ENCODE measurements at places on chromosomes 5 and 9. TPM values are rescaled to one million over a fixed set of nuclear protein-coding genes. Genes with fewer than 3 reads are reported as not detected.

DNA sequence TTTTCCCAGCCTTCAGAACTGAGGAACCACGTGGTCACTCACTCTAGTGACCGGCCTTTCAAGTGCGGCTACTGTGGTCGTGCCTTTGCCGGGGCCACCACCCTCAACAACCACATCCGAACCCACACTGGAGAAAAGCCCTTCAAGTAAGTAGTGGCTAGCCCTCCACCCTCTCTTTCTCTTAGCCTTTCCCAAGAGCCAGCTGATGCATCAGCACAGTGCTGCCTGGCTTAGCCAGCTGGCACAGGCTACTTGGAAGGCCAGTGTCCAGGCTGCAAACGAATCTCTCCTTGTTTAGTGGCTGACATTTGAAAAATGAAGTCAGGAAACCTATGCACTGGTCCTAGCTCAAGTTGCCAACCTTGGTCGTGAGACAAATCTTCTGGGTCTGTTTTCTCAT is 91.1 kb downstream of the PRDM6 start:
- H3K36me3 ChIP-seq = no peaks in the 10 kb centered on the region
- peak; percentile 55 for DNase-seq
- no peak overlapping the region for H3K27ac ChIP-seq
- no peak overlapping the region for H3K4me3 ChIP-seq

SLC34A1 gene
- not detected for total RNA-seq

- no peak overlapping the region for H3K27ac ChIP-seq
- no peak for DNase-seq
- no peaks in the 10 kb centered on the region for H3K36me3 ChIP-seq
- H3K4me1 ChIP-seq = no peaks in the 10 kb centered on the region
Measured at GRCh38 chr5:133750856-133751255, 138.5 kb upstream of the FSTL4 start.

SARDH gene
- total RNA-seq = 2.4 TPM

DNA sequence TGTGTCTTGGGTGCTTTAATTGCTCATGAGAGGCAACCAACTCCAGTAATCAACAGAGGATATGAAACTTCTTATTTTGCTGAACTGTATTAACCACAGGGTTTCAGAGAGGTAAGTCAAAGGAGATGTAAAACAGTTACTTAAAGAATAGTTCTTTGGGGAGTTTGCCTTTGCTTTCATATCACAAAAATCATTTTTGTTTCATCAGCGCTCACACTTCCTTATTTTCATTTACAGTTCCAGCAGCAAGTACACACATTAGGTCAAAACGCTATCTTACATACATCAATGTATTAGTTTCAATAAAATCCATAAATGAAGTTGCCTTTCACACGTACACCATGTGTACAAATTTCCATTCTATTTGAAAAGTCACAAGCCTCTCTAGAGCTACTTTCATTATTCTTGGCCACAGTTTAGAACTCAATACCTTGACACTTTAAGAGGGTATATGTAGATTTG is 50.1 kb downstream of the ST8SIA4 start:
- no peak for DNase-seq
- no peaks in the 10 kb centered on the region for H3K27me3 ChIP-seq
- no peak overlapping the region for H3K4me3 ChIP-seq
- no peaks in the 10 kb centered on the region for H3K36me3 ChIP-seq

GRCh38 chr9:14158136-14158813 is 155.7 kb downstream of the NFIB start:
- H3K4me1 ChIP-seq = peaks cover 14% of the 10 kb centered on the region
- DNase-seq = no peak
- no peaks in the 10 kb centered on the region for H3K36me3 ChIP-seq
- H3K27ac ChIP-seq = no peak overlapping the region

DNA sequence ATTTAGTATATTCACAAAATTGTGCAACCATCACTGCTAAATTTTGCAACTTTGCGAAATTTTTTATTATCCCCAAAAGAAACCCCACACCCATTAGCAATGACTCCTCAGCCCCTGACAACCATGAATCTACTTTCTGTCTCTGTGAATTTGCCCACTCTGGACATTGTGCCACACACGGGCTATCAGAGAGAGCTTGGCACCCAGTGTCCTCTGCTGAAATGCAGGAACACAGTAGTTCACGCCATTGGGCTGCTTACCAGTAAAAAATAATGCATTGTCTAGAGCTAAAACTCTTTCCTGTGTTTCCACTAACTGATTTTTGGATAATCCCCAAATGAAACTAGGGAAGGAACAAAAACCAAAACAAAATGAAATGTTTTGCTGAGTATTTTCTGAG is 60.0 kb downstream of the HRH2 start:
- no peaks in the 10 kb centered on the region for H3K36me3 ChIP-seq
- H3K27me3 ChIP-seq = no peaks in the 10 kb centered on the region
- H3K4me3 ChIP-seq = no peak overlapping the region
- no peak overlapping the region for H3K27ac ChIP-seq

- H3K27ac ChIP-seq = no peak overlapping the region
Measured at GRCh38 chr5:139799359-139799758, 3.8 kb downstream of the PSD2 start.

- DNase-seq = peak; percentile 91
- H3K4me3 ChIP-seq = peak overlapping the region; percentile 98
- no peaks in the 10 kb centered on the region for H3K27me3 ChIP-seq
- H3K27ac ChIP-seq = peak overlapping the region; percentile 94
- peaks cover 50% of the 10 kb centered on the region for H3K36me3 ChIP-seq
Measured at GRCh38 chr5:39420482-39421145, 4.2 kb downstream of the DAB2 start.

DNA sequence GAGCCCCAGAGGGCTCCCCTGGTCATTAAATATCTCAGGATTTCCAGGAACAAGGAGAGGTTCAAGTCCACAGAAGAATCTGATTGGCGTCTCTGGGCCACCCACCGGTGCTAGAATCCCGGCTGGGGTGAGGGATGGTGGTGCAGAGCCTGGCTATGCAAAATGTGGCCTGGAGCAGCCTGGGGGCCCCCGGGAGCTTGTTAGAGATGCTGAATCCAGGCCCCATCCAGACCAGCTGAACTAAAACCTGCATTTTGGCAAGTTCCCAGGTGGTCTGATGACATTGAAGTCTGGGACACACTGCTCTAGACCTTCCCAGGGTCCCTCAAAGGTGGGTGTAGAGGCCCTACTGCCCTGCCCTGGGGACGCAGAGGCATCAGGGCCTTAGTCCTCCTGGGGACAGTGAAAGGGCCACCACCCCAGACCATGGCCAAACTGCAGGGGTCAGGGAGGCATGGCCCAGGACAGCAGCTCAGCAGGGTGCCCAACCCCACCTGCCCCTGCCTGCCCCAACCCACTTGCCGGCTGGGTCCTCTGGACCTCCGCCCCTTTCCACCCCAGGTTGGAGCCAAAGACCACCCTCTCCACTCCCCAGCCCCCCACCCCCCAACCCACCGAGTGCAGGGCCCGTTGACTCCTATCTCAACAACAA is 34.7 kb downstream of the ADAMTS2 start:
- H3K4me3 ChIP-seq = no peak overlapping the region
- no peaks in the 10 kb centered on the region for H3K36me3 ChIP-seq
- DNase-seq = no peak
- H3K27ac ChIP-seq = no peak overlapping the region
- H3K4me1 ChIP-seq = peaks cover 26% of the 10 kb centered on the region

EDIL3 gene
- 16.3 TPM for total RNA-seq

GRCh38 chr5:57653636-57654290 is 171.2 kb upstream of the ACTBL2 start:
- no peaks in the 10 kb centered on the region for H3K4me1 ChIP-seq
- DNase-seq = peak; percentile 5
- H3K4me3 ChIP-seq = no peak overlapping the region
- no peak overlapping the region for H3K27ac ChIP-seq
- H3K27me3 ChIP-seq = no peaks in the 10 kb centered on the region

DNA sequence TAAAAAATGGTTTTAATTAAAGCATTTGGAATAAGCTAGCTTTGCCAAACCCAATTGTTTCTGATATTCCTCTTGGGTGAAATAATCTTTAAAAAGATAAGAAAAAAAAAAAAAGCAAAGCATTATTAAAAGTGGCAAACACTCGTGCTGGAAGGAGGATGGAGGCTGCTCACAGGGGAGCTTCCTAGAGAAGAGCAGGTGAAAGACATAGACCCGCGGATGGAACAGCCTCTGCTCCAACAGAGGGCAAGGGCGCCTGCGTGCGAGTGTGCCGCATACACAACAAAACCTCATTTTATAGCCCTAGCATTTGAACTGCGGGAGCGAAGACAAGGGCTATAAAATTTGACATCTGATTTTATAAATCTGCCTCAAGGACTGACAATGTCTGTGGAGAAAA is 33.4 kb upstream of the SLC25A51 start:
- peaks cover 56% of the 10 kb centered on the region for H3K4me1 ChIP-seq
- H3K36me3 ChIP-seq = no peaks in the 10 kb centered on the region
- peak overlapping the region; percentile 89 for H3K27ac ChIP-seq
- no peak overlapping the region for H3K4me3 ChIP-seq
- DNase-seq = no peak

CEL gene
- 0.22 TPM for total RNA-seq

DNA sequence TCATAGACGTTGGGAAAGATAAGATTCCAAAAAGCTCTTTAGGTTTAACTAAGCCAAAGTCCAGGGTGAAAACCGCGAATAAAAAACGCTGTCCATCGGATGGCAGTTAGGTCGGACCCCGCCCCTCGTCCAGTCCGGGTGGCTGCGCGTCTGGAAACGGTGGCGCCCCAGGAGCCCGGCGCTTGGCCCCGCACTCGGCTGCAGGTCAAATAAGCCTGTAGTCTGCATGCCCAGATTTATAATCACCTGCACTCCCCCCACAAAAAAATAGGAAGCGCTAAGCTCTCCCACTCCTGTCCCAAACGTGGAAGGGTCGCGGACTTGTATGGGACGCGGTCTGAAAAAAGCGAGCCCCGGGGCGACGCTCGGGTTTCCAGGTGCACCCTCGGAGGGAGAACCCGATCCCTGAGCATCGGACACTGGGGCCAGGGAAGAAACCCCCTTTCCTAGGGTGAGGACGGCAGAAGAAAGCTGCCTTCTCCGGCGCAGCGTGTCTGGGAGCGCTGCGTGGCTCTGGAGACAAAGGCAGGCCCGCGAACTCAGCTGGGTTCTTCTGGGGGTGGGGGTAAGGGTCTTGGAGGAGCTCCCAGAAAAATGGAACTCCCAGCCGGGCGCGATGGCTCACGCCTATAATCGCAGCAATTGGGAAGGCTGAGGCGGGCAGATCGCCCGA is 923 bp upstream of the ZBTB5 start:
- no peaks in the 10 kb centered on the region for H3K27me3 ChIP-seq
- peaks cover 17% of the 10 kb centered on the region for H3K4me1 ChIP-seq
- peak overlapping the region; percentile 83 for H3K4me3 ChIP-seq
- peak overlapping the region; percentile 98 for H3K27ac ChIP-seq
- peak; percentile 94 for DNase-seq

Measured in GM23248 (cell line).